Activated gamma-delta T cell treated with anti-CD3 and anti-CD28 coated beads, Interleukin-2, amount 50 U/mL, for 16 hours (primary cell): ENCODE measurements at places on chromosomes 7 and 10.

DNA sequence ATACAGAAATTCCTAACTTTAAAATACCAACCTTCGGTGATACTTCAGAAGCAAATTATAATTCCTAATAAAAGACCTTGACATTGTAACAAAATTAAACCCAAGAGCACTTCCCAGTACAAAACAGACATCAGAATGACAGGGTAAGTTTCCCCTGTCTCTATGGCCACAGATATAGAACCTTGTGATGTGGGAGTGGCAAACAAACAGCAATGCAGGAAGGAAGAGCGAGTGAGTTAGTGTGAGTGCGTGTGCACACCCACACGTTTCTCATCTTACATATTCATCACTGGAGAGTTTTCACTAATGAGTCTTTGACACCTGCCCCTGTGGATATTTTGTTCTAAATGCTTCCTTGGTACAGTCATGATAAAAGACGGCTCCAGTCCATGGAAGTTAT lies 72.2 kb downstream of the VWC2 start:
- no peak for DNase-seq

GRCh38 chr7:21526007-21526406 lies 16.8 kb upstream of the DNAH11 start:
- no peak for DNase-seq

DNA sequence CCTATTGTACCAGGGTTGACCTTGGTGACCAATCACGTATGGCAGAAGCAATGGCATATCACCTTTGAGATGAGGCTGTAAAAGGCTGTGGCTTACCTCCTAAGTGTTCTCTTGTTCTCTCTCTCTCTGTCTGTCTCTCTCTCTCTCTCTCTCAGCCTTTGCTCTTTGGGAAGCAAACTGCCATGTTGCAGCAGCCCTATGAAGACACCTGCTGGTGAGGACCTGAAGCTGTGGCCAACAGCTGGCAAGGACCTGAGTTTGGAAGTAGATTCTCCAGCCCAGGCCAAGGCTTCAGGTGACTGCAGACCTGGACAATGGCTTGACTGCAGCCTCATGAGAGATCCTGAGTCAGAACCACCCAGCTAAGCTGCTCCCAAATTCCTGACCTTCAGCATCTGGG lies 161.4 kb downstream of the GPAM start:
- no peak for DNase-seq

GRCh38 chr10:132848291-132848701 lies 62.3 kb upstream of the NKX6-2 start:
- DNase-seq = no peak

GRCh38 chr10:116760919-116761318 lies 18.6 kb upstream of the HSPA12A start:
- DNase-seq = no peak

DNA sequence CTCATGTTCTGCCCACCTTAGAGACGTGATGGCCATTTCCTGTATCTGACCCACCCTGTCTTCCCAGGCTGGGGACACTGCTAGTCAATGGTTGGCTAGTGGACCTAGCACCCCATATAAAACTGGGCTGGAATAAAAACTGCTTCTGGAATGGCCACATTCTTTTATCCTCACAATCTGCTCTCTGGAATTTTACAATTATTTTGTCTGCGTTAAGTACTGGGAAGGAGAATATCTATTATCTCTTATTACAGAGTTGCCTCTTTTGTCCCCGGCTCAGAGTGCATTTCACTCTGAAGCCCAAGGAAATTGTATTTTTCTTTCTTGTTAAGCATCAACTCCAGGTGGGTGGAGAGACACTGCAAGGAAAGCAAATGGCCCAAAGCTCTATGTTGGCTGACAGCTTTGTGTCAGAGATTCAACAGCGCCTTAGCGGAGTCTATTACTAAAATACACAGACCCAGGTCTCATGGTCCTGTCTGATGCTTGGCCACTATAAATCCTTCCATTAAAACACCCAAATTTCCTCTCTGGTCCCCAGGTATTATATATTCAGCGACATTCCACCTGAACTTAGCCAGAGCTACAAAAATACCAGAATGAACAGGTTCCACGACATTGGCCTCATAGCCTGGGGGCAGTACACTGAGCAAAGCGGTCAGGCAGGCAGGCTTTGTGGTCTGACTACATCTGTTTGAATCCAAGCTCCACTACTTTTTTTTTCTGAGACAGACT lies 121.7 kb downstream of the PRPF18 start:
- DNase-seq = no peak

DNA sequence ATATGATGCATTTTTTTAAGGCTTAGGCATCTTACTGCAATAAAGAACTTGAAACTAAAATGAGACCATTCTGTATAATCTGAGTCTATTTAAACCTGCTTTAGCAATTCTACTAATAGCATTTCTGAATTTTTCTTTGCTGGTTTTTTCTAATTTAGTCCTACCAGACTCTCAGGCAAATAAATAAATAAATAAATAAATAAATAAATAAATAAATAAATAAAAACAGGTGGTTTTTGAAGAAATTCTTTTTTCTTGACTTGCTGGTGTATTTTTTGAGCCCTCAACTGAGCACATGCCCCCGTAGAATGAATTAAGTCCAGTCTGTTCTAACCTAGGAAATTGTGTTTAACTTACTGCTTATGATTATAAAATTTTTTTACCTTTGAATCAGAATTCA lies 134.7 kb upstream of the FOXP2 start:
- no peak for DNase-seq

DNA sequence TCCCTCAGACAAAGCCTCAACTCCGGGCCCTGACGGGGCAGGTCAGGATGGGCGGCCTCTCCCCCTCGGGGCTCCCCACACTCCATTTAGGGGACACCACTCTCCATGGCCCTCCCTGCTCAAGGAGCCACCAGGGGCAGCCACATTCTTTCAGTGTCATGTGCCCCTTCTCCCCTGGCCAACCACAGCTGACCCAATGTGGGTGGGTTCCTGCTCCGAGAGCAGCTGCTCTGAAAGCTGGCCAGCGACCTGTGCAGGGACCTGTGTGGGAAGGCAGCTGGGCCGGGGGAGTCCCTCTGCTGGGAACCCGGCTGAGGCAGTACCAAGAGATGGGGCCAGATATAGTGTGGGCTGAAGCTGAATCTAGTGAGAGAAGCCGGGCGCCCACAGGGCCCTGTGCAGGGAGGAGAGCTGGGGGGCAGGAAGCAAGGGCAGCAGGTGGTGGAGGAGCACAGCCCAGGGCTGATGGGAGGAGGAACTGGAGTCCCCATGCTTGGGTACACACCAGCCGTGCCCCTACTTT lies 40.6 kb upstream of the NPFFR1 start:
- peak; percentile 9 for DNase-seq

GRCh38 chr10:132579027-132579859 lies 41.7 kb downstream of the INPP5A start:
- DNase-seq = no peak

DNA sequence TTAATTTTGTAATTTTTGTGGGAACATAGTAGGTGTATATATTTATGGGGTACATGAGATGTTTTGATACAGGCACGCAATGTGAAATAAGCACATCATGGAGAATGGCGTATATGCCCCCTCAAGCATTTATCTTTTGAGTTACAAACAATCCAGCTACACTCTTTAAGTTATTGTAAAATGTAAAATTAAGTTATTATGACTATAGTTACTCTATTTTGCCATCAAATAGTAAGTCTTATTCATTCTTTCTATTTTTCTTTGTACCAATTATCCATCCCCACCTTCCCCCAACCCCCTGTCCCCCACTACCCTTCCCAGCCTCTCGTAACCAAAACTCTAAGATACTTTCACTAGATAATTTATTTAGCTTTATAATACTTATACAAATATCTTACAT lies 7.8 kb upstream of the PNPLA8 start:
- DNase-seq = no peak

GRCh38 chr7:159125104-159125954 lies 19.3 kb downstream of the VIPR2 start:
- DNase-seq = no peak

GRCh38 chr7:101173752-101174244 lies 6.3 kb downstream of the NAT16 start:
- DNase-seq = peak; percentile 34

GRCh38 chr7:50446542-50446960 lies 3.6 kb downstream of the FIGNL1 start:
- no peak for DNase-seq

GRCh38 chr7:21939136-21939857 lies 6.4 kb downstream of the CDCA7L start:
- DNase-seq = no peak

- no peak for DNase-seq
Measured at GRCh38 chr10:69673521-69673920, 43.5 kb downstream of the FAM241B start.

DNA sequence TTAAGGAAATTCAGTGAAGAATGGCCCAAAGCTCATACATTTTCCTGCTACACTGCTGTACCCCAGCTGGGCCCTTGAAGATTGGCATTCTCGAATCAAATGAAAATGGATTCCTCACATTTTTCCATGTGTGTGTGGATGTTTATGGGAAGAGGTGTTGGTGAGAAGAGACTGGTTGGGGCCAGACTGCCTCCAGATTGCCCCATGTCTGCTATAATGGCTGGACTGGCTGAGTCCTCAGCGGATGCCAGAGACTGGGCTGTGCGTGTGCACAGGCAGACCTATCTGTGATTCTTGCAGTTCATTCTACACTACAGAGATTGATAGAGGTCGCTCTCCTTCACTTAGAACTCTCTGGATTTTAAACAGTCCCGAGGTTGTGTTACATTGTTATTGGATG lies 183.6 kb upstream of the GDF10 start:
- no peak for DNase-seq

GRCh38 chr10:20858292-20859124 lies 38.6 kb downstream of the NEBL start:
- DNase-seq = no peak

GRCh38 chr7:30913821-30914515 lies 2.3 kb downstream of the AQP1 start:
- no peak for DNase-seq

DNA sequence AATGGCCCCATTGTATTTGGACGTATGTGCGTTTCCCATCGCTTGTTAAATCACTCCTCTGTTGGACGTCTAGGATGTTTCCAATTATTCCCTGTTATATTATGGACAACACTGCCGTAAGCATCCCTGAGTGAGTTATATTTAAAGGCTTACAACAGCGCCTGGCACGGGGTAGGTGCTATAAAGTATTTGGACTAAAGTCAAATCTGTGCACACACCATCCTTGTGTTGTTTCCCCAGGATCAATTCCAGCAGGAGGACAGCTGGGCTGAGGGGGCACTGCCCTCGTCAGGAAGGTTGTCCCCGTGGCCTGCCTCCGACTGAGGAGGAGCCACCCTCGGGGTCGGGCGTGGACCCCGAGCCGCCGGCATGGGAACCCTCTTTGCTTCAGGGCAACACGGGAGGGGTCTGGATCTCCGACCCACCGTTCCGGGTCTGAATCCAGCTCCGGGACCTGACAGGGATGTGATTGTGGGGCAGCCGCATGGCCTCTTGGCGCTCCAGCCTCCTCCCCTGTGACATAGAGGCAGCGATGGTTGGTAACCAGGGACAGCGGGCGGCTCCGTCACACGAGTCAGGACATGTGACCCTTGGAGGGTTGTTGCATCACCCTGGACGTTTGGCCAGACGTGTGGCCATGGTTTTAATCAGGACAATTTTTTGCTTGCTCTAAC lies 1.5 kb upstream of the JAKMIP3 start:
- DNase-seq = no peak

- DNase-seq = no peak
Measured at GRCh38 chr7:23475576-23475839, 5.2 kb upstream of the IGF2BP3 start.

DNA sequence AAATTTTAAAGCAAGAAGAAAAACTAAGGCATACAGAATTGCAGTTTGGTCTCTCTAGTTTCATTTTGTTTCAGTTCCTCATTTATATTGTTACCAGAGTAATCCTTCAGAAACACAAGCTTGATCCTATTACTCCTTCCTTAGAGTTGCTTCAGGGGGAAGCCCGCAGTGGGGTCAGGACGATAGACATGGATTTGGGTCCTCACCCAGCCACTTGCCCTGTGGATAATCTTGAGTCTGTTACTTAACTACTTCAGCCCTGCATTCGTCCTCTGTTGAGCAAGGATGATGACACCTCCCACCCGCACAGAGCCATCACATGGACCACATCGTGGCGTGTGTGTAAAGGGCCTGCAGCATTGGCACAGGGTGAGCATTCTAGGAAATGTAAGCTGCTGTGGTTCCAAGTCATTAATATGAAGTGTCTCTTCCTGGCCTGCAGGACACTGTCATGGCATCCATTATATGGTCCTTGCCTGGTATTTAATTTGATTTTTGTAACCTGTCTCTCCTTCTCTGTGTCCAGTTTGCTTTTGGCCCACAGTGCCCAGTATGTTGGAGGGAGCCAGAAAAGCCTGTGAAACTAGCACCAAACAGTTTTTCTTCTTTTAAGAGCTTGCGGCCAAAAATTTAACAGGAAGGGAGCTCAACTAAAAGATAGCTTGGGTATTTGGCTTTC lies 111.2 kb downstream of the EEPD1 start:
- no peak for DNase-seq

GRCh38 chr7:42495256-42495655 lies 258.2 kb upstream of the GLI3 start:
- no peak for DNase-seq

DNA sequence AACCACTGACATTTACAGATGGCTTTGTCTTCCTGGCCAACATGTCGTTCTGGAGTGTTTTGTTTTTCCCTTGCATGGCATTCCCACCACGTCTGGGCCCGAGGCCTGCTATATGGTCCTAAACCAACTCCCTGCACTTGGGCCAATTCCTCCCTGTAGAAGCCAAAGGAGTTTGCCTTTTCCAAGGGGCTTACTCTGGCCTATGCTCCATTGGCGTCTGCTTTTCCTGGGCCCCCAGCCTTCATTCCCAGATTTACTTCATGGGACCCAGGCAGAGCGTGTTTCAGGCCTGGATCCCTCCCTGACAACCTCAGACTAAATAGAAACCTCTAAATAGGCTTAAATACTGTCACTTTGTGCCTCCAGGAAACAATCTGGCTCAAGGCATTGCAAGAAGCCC lies 60.7 kb downstream of the MINDY4 start:
- no peak for DNase-seq

- no peak for DNase-seq
Measured at GRCh38 chr10:9615189-9615588, 1402.5 kb upstream of the CELF2 start.

DNA sequence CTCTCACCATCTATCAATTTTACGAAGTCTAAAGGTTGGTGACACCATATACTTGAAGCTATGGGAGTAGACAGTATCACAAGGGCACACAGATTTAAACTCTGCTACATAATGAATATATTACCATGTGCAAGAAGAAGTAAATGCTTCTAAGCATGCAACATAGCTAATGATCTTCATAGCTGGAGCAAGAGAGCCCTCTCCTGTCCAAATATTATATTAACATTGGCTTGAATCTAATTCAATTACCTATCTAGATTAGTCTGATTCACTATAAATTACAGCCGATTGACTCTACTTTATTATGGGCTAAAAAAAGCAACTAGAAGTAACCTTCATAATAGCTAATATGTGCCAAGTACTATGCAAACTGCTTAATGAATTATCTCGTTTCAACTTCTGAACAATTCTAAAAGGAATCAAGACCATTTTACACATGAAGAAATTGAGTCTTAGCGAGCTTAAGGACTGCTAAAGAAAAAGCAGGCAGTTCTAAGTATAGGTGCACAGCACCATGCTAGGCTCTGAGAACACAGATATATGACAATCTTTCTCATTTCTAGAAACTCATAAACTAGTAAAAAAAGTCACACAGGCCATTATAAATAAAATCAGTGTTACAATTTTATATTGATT lies 21.9 kb downstream of the FRA10AC1 start:
- no peak for DNase-seq
